ENCODE measurements at places on chromosomes 11 and 22. TPM values are rescaled to one million over a fixed set of nuclear protein-coding genes. Genes with fewer than 3 reads are reported as not detected.

The KBTBD4 gene
- 17.2 TPM for total RNA-seq

GRCh38 chr22:39264349-39265038 lies 19.7 kb upstream of the PDGFB start:
- no peak for DNase-seq

GRCh38 chr11:27563201-27563600 lies 56.6 kb upstream of the LIN7C start:
- no peak for DNase-seq

DNA sequence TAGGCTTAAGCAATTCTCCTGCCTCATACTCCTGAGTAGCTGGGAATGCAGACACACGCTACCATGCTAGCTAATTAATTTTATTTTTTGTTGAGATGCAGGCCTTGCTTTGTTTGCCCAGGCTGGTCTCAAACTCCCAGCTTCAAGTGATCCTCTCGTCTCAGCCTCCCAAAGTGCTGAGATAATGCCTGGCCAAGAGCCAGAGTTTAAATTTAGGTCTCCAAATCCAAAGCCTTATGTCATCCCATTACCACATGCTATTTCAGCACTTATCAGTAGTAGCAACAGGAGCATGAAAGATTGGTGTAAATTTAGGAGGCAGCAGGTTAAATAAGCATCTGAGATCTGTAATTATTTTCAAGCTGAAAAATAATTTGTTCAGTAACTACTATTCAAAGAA lies 326.1 kb upstream of the ANO5 start:
- no peak for DNase-seq

All from activated CD4-positive, alpha-beta T cell treated with anti-CD3 and anti-CD28 coated beads, Interleukin-2, amount 10 ng/mL, durations not matched to agents 7 days and 5 days (primary cell).